ENCODE measurements at places on chromosomes 16 and 17.
A peak's percentile ranks its signal among the peaks of the same experiment; 100 is the strongest.

GRCh38 chr16:51095084-51095881 lies 55.8 kb downstream of the SALL1 start:
- no peak for DNase-seq

DNA sequence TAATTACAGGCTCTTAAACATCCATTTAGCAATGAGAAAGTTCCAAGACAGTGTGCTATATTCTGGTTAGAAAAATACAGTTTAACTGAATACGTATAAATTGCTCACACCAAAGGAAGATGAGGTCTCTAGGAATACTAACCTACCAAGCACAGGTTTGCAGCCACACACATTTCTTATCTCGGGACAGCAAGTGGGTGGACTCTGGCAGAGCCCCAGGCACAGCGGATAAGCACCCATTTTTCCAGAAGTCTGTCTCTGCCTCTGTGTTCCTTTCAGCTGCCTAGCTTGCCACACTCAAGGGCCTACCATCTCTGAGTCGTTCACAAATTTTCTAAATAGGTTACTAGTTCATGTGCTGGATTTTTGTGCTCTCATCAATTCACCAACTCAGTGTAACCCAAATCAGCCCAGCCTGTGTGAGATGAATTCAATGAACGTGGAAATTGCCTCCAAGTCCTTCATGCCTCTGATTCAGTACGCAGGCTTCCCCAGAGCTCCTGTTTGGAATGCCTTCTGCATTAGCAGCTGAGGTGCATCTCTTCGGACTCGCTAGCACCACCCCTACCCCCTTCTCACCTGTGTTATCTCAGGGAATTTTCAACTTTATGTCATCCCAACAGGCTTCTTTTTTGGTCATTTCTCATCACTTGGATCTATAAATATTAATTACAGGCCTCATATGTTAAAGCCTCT lies 581.0 kb upstream of the CDH11 start:
- no peak for DNase-seq

DNA sequence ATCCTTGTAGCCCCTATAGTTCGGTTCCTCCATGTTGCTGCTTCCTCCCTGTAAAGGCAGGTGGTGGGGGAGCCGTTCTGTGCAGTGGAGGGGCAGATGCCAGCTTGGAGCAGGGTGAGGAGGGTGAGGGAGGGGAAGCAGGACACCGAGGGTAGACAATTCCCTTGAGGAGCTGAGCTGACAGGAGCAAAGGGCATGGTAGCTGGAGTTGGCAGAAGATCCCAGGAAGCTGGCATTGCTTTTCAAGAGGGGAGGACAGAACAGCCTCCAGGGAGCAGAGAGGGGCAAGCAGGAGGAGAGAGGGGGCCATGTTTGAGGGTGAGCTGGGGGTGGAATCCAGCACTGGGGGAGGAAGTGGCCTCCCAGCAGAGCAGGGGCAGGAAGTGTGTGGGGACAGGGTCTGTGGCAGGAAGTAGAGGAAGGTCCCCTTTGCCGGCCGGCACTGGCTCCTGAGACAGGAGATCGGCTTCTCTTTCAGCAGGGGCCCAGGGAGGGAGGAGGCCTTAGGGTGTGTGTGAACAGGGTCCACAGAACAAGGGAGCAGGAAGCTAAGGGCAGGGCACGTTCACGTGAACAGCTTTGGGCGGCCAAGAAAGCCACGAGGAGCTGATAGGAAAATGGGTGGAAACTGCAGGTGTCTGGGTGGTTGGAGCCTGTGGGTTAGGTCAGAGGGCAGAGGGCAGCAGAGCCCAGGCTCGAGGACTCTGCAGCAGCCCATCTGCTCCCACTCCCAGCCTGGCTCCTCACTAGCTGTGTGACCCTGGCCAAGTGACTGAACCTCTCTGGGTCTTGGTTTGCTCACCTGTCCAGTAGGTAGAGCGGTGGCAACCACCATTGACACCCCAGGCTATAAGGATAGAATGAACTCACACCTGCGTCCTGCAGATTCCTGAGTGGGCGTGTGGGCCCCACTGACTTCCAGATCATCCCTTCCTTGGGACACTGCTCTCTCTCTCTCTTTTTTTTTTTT lies 17.5 kb upstream of the SPNS2 start:
- DNase-seq: no peak

- DNase-seq: peak; percentile 62
Measured at GRCh38 chr17:57999496-58000017, 7.5 kb downstream of the SRSF1 start.

- no peak for DNase-seq
Measured at GRCh38 chr17:45414990-45415881, 17.4 kb downstream of the ARHGAP27 start.

GRCh38 chr16:15575293-15576049 lies 67.5 kb downstream of the MARF1 start:
- no peak for DNase-seq

- no peak for DNase-seq
Measured at GRCh38 chr17:81976332-81977210, 858 bp upstream of the ASPSCR1 start.

GRCh38 chr16:22324787-22325597 lies 27.8 kb downstream of the POLR3E start:
- DNase-seq: no peak

DNA sequence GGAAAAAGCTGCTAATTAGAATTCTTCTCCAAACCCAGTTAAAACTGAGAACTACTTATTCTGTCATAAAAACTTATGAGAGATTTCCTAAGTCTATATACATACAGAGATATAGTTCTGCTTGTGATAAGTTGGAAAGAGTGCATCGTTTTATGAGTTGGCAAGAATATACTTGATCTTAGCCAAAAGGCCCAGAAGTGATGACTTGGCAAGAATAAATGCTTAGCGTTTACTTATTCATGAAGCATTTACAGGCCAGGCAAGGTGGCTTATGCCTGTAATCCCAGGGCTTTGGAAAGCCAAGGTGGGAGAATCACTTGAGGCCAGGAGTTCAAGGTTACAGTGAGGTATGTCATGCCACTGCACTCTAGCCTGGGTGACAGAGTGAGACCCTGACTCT lies 81.7 kb downstream of the CYB561 start:
- DNase-seq: peak; percentile 40

DNA sequence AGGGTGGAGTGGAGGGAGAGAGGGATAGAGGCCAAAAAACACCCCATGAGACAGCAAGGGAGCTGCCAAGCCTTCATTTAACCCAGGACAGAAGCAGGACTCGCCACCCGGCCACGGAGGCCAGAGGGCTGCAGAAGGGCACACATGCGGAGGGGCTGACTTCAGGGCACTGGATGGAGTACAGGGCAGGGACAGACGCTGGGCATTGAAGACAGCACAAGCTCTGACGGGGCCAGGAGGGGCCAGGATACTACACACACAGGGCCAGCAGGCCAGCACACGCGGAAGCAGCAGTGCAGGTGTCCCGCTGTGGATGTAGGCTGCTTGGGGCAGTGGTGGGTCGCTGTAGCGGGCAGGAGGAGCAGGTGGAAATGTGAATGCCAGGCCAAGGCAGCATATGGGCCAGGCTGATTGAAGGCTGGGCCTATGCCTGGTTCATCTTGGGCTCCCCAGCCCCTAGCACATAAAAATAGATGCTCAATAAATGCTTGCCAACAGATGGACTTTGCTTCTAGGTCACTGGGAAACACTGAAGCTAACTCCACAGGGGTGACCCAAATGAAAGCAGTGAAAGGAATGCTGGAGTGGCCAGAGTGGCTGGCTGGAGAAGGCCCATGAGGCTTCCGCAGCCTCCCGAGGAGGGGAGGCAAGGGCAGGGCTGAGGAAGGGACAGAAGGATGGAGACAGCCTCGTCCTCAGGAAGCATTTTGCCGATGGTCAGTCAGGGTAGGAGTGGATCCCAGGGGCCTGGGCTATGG lies 61.6 kb downstream of the GNA13 start:
- DNase-seq: no peak

DNA sequence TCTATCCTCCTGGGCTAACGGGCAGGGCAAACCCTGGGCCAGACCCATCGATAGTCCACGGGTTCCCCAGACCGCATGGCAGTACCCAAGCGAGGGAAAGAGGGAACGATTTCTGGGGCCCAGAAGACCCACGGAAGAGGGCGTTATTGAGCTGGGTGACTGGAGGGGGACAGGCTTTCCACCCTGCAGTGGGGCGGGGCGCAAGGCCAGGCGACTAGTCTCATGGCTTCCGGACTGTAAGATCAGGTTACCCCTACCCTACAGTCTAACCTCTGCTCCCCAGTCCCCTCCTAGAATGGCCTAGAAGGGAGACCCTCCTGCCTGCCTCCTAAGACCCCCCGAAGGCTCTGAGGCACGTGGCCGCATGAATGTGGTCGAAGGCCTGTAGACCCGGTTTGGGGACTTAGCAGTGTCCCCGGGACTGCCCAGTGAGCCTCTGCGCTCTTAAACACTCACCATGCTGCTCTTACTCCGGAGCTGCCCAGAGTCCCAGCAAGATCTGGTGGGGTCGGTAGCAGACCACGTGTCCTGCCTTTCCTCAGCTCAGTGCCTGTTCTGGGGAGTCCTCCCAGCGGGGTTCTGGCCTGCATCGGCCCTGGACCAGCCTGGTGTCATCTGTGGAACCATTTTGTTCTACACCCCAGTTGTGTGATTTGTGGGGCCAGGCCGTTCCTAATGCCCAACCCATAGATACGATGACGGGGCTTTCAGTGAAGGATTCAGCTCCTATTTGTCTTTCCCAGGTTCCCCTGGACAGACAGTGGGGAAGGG lies 13.2 kb upstream of the AURKB start:
- DNase-seq: peak; percentile 40

- no peak for DNase-seq
Measured at GRCh38 chr17:7266784-7267183, 4.5 kb upstream of the CLDN7 start.

- DNase-seq: no peak
Measured at GRCh38 chr17:57911834-57912673, 43.2 kb downstream of the CUEDC1 start.

DNA sequence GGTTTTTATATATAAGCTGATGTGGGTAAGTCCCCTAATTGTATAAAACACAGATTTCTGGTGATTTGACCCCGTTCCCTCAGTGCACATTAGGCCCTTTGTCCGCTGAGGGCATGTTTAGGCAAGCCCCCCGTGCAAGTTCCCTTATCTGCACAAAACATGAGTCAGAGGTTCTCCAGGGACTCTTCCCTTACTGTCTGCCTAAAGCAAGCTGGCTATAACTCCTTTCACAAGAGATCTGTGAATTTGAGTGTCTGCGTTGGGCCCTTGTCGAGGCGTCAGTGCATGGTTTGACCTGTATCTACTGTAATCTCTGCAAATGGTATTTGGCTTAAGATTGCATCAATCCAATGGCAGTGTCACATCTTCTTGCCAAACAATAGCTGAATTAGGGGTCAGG lies 712.8 kb downstream of the CDH8 start:
- DNase-seq: no peak

- DNase-seq: peak; percentile 74
Measured at GRCh38 chr16:69073181-69073702, 32.2 kb upstream of the HAS3 start.

GRCh38 chr16:3881499-3881990 lies 1.0 kb upstream of the CREBBP start:
- DNase-seq: no peak

GRCh38 chr17:45042346-45043120 lies 8.9 kb downstream of the DCAKD start:
- no peak for DNase-seq

DNA sequence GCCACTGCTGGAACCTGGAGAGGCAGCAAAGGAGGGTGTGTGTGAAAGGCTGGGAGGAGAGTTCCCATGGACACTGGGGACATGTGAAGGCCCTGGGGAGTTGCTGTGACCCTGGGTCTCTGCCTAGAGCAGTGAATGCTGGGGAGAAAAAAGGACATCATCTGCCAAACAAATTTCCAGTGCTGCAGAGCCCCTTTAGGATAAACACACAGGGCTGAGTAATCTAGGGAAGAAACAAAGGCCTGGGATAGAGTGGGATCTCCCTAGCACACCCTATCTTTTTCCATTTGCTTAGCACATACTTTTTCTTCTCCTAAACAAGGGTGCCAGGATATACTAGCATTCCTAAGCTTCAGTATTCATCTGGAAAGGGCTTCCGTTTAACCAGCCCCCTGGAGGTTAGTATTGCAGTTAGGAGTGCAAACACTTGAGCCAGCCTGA lies 3.3 kb upstream of the HIGD1B start:
- DNase-seq: peak; percentile 41

DNA sequence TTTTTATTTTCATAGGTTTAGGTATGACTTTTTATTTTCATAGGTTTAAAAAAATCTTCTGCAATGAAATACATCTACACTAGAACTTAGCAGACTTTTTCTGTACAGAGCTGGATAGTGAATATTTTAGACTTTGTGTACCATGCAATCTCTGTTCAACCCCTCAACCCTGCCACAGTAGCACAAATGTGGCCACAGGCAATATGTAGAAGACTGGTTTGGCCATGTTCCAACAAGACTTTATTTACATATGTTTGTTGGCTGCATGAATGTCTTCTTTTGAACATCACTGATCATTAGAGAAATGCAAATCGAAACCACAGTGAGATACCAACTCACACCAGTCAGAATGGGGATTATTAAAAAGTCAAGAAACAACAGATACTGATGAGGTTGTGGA lies 229.2 kb downstream of the SHISA9 start:
- DNase-seq: no peak

- DNase-seq: no peak
Measured at GRCh38 chr17:73630531-73630930, 13.7 kb downstream of the SDK2 start.

GRCh38 chr17:7354262-7354843 lies 603 bp upstream of the TMEM95 start:
- peak; percentile 58 for DNase-seq

GRCh38 chr17:61411011-61411260 lies 11.3 kb downstream of the TBX2 start:
- DNase-seq: no peak

DNA sequence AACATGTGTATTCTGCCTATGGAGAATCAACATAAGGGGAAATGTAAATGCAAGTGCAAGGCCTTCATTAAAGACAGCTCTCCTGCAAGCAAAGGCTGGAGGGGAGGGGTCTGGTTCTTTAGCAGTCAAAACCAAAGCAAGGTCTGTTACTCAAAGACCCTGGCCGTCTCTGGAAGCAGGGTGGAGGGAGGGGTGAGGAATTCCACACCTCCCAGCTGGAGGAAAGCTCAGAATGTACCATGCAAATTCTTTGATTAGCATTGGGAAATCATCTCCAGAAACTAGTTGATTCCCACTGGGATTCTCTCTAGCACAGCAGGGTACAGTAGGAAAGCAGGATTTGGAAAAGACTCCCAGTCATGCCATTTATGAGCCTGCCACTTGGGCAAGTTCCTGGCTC lies 77.3 kb upstream of the ASIC2 start:
- no peak for DNase-seq

DNA sequence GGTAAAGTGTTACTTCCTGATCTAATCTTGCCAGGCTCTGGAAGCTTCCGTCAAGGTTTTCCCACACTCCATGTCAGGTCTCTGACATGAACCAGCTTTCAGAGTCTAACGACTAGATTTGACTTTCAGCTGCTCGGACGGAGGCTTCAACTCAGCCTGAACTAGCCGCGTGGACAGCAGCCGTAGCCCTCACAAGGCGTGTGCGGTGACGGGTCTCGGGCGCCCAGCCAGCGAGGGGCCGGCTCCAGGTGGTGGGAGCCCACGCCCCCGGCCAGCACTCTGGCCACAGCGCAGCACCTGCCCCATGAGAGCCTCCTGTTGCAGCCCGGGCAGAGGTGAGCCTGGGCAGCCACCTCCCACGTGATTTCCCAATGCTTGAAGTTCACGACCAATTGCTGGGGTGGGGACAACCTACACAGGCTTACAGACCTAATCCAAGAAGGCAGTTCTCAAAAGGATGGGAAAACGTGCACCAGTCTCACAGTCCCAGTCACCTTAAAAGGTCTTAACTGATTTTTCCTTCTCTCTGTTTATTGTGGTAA lies 45.5 kb downstream of the TBC1D16 start:
- DNase-seq: no peak

- peak; percentile 68 for DNase-seq
Measured at GRCh38 chr17:78970834-78971755, 8.6 kb downstream of the LGALS3BP start.

GRCh38 chr17:57665696-57666095 lies 79.4 kb downstream of the CCDC182 start:
- DNase-seq: no peak

All from fibroblast of skin of abdomen (primary cell).